Bronchus fibroblast of lung (primary cell): ENCODE measurements at places on chromosomes 2 and 18. TPM values are rescaled to one million over a fixed set of nuclear protein-coding genes. Genes with fewer than 3 reads are reported as not detected.

The CIDEA gene
- 0.84 and 1.2 TPM in 2 replicates for total RNA-seq

The PKDCC gene
- 52.9 and 72.8 TPM in 2 replicates for total RNA-seq

The STAMBP gene
- total RNA-seq, result 19.5 and 22.2 TPM in 2 replicates

The MDH1B gene
- total RNA-seq, result 0.34 and 0.45 TPM in 2 replicates

The RAX gene
- not detected in 2 replicates for total RNA-seq

The CTNNA2 gene
- total RNA-seq, result not detected in 2 replicates

The LRP1B gene
- total RNA-seq, result under 0.01 TPM in 2 replicates

The ITGB6 gene
- under 0.01 and 0.17 TPM in 2 replicates for total RNA-seq

The TLX2 gene
- 0.15 and 0.34 TPM in 2 replicates for total RNA-seq

The TUBA3D gene
- not detected in 2 replicates for total RNA-seq

The SFXN5 gene
- 6.9 and 8.5 TPM in 2 replicates for total RNA-seq

The RAB11FIP5 gene
- total RNA-seq, result 22.7 and 23.9 TPM in 2 replicates

The TMX3 gene
- total RNA-seq, result 26.5 and 34.1 TPM in 2 replicates

The SERPINB11 gene
- not detected in 2 replicates for total RNA-seq

The ALLC gene
- not detected in 2 replicates for total RNA-seq

The RGPD3 gene
- under 0.01 TPM in 1 of 2 replicates, not detected in the other for total RNA-seq

The ARMC9 gene
- total RNA-seq, result 12.3 and 13.5 TPM in 2 replicates

The ARL5A gene
- 23.4 and 35.7 TPM in 2 replicates for total RNA-seq

The ALPP gene
- not detected in 2 replicates for total RNA-seq

The ABCG8 gene
- total RNA-seq, result not detected in 2 replicates

The CAPN14 gene
- under 0.01 TPM in 2 replicates for total RNA-seq

The VAMP8 gene
- 2.5 and 5.2 TPM in 2 replicates for total RNA-seq

The ATP6V1C2 gene
- not detected in 2 replicates for total RNA-seq

The CPO gene
- total RNA-seq, result not detected in 2 replicates

The NPHP1 gene
- total RNA-seq, result 4.9 and 8.4 TPM in 2 replicates

The DCC gene
- total RNA-seq, result 0.15 and 0.17 TPM in 2 replicates

The DNAJC5G gene
- not detected in 2 replicates for total RNA-seq

The SAG gene
- total RNA-seq, result not detected in 2 replicates

The IL1A gene
- under 0.01 TPM in 1 of 2 replicates, not detected in the other for total RNA-seq

The REG3G gene
- not detected in 2 replicates for total RNA-seq

The MLPH gene
- total RNA-seq, result 26.6 and 27.2 TPM in 2 replicates

The SATB2 gene
- total RNA-seq, result 2.5 and 3.2 TPM in 2 replicates

The DNER gene
- total RNA-seq, result 3.0 and 3.4 TPM in 2 replicates

The C2orf15 gene
- not detected in 2 replicates for total RNA-seq

The MYOM1 gene
- total RNA-seq, result 0.15 TPM in 1 of 2 replicates, not detected in the other

The SIGLEC15 gene
- 0.67 and 1.3 TPM in 2 replicates for total RNA-seq

The ARL4C gene
- total RNA-seq, result 4.0 and 5.2 TPM in 2 replicates

The MYO7B gene
- total RNA-seq, result under 0.01 TPM in 1 of 2 replicates, not detected in the other

The NT5C1B gene
- total RNA-seq, result not detected in 2 replicates

The LRRC30 gene
- not detected in 2 replicates for total RNA-seq

The GKN2 gene
- not detected in 2 replicates for total RNA-seq

The DSG3 gene
- under 0.01 TPM in 1 of 2 replicates, not detected in the other for total RNA-seq

The SERPINB3 gene
- total RNA-seq, result not detected in 2 replicates

The GLI2 gene
- 6.2 and 12.3 TPM in 2 replicates for total RNA-seq

The GALNT5 gene
- total RNA-seq, result 9.5 and 11.1 TPM in 2 replicates

The MC5R gene
- total RNA-seq, result not detected in 2 replicates

The EPAS1 gene
- 13.2 and 23.0 TPM in 2 replicates for total RNA-seq

The HES6 gene
- 10.7 and 11.4 TPM in 2 replicates for total RNA-seq

The ARHGAP25 gene
- 0.30 and 0.34 TPM in 2 replicates for total RNA-seq

The G6PC2 gene
- not detected in 2 replicates for total RNA-seq

The KCNF1 gene
- 0.50 and 0.59 TPM in 2 replicates for total RNA-seq

The IFT172 gene
- total RNA-seq, result 18.1 and 20.0 TPM in 2 replicates

The DLGAP1 gene
- 0.34 and 0.45 TPM in 2 replicates for total RNA-seq

The EVA1A gene
- 28.4 and 28.7 TPM in 2 replicates for total RNA-seq

The GAREM1 gene
- total RNA-seq, result 2.2 and 3.0 TPM in 2 replicates

The PARD6G gene
- 2.5 and 3.0 TPM in 2 replicates for total RNA-seq

The RAPH1 gene
- 3.6 and 6.2 TPM in 2 replicates for total RNA-seq
